Esophagus muscularis mucosa (tissue), 4 donors: ENCODE measurements at places on chromosomes 12 and 14. TPM values are rescaled to one million over a fixed set of nuclear protein-coding genes. Genes with fewer than 3 reads are reported as not detected.

DNA sequence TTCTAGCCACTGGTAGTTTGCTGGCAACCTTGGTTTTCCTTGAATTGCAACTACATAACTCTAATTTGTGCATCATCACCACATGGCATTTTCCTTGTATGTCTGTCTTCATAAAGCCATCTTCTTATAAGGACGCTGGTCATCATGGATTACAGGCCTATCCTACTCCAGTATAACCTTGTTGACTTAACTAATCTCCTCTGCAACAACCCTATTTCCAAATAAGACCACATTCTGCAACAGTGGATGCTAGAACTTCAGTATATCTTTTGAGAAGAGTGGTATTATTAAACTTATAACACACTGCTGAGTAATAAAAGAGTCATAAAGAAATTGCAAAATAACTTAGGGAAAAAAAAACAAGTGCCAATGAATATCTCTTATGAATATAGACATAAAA, 511.8 kb upstream of the FOXG1 start:
- no peaks in the 10 kb centered on the region for H3K4me1 ChIP-seq
- no peak overlapping the region for H3K4me3 ChIP-seq
- no peak for DNase-seq
- no peaks in the 10 kb centered on the region for H3K27me3 ChIP-seq
- no peaks in the 10 kb centered on the region for H3K36me3 ChIP-seq

DNA sequence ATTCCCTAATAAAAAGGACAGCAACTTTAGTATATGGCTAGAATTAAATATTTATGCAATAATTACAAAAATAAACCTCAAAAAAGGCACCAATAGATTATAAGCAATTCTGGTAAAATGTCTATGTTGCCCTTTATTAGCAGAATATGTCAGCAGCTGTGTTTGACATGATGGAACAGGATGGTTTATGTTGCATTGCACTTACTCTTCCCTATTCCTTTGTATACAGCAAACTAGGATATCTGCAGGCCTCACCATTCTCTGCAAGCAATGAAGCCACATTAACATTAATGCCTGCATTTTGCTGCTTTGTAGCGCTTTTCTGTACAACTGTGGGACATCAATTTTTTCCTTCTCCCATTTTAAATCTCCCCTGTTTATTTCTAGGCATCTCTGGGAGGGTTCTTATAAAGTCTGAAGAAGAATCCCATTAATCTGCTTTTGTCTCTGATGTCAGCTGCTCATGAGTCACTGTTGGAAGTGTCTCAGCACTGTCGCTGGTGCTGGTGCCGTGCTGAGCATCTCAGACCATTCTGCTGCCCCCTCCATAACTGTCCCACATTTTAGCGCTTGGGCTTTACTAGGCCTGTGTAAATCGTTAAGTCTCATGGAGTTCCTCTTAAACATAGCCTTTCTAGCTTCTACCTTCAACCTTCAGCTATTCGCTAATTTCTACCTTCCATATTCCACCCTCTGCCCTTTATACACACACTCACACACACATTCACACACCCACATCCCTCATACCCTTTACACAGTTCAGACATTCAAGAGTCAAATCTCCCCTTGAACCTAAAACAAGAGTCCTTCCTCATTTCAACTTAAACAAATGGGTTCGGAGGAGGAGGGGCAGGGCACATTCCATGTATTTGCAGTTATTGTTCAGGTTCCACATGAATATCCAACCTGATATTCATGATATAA, 64.4 kb upstream of the TRHDE start:
- H3K27me3 ChIP-seq = no peaks in the 10 kb centered on the region
- DNase-seq = no peak
- H3K4me1 ChIP-seq = no peaks in the 10 kb centered on the region
- no peak overlapping the region for H3K27ac ChIP-seq

GRCh38 chr14:92570674-92571262, 57.2 kb downstream of the RIN3 start:
- no peaks in the 10 kb centered on the region for H3K27me3 ChIP-seq
- H3K27ac ChIP-seq = no peak overlapping the region
- H3K4me3 ChIP-seq = no peak overlapping the region
- H3K36me3 ChIP-seq = peaks cover 15% of the 10 kb centered on the region
- H3K4me1 ChIP-seq = no peaks in the 10 kb centered on the region

GRCh38 chr14:91548108-91548507, 38.0 kb upstream of the PPP4R3A start:
- H3K27me3 ChIP-seq = no peaks in the 10 kb centered on the region
- no peak overlapping the region for H3K4me3 ChIP-seq
- no peaks in the 10 kb centered on the region for H3K4me1 ChIP-seq
- no peak for DNase-seq

DNA sequence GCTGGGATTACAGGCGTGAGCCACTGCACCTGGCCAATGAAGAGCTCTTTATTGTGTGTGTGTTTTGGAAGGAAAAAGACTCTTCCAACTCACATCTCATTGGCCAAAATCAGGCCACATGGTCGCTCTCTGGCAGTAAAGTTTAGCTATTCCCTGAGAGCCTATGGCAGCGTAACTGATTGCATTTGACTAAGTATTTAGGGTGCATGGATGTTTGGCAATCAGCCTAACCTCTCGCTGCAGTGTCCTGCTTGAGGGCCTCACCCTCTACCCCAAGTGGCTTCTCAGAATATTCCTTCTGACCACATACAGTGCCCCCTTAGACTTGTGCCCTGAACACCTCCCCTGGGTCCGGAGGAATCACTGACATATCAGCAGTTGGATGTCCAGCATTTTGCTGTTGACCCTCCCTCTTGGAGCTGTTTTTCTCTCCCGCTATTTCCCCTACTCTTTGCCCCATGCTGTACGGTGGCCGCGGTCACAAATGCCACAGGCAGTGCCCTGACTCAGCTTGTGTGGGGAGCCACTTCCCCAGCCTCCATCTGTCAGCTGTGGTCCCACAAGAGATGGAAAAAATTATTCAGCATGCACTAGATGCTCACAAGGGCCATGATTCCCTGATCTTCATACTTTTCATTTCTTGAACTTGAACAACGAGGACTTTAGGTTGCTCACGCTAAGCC, 9.5 kb downstream of the PHETA1 start:
- H3K4me1 ChIP-seq = peaks cover 7% of the 10 kb centered on the region
- no peaks in the 10 kb centered on the region for H3K27me3 ChIP-seq
- H3K4me3 ChIP-seq = no peak overlapping the region
- peaks cover 24% of the 10 kb centered on the region for H3K36me3 ChIP-seq

DNA sequence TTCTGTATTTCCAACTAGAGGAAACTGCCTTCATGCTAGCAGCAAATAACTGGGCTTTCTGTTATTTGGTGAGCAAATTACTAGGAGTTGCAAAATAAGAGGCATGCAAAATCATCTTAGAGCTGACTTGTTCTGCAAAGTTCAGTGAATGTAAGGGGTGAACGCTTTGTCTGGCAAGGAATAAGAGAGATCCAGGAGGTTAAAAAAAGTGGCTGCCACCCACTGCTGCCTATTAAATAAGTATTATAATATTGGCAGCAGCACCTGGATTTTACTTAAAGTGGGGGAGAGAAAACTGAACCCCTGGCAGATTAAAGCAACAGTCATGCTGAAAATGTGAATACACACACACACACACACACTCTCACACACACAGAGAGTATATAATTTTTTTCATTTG, 557.0 kb downstream of the FLRT2 start:
- DNase-seq = no peak
- no peaks in the 10 kb centered on the region for H3K27me3 ChIP-seq
- H3K36me3 ChIP-seq = no peaks in the 10 kb centered on the region
- H3K27ac ChIP-seq = no peak overlapping the region

GRCh38 chr12:53940443-53941014, 1.9 kb downstream of the HOXC13 start:
- no peak for DNase-seq
- H3K27ac ChIP-seq = no peak overlapping the region
- H3K4me1 ChIP-seq = peaks cover 24% of the 10 kb centered on the region
- H3K36me3 ChIP-seq = no peaks in the 10 kb centered on the region
- no peak overlapping the region for H3K4me3 ChIP-seq
- H3K27me3 ChIP-seq = peaks cover 97% of the 10 kb centered on the region

DNA sequence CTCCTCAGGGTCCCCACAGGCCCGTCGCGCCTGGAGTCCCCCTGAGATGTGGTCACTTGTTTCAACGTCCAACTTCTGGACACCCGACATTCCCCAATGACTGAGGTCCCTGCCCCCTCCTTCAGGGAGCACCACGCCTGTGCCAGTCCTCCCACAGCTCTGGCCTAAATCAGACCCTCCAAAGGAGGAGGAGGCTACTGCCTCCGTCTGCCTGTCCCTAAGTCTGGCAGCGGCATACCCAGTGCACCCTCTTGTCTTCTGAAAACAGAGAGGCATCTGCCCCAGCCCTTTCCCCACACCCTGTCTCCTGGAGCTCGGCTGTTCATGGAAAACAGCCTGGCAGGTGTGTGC, 46.2 kb downstream of the TESC start:
- H3K36me3 ChIP-seq = no peaks in the 10 kb centered on the region
- DNase-seq = no peak

GZMH gene
- total RNA-seq = not detected

SPIC gene
- not detected for total RNA-seq

PELI2 gene
- 10.6 TPM for total RNA-seq

MYH6 gene
- 0.06 TPM for total RNA-seq
